Stimulated activated CD4-positive, alpha-beta T cell treated with anti-CD3 and anti-CD28 coated beads, Interleukin-12 subunit alpha, Interleukin-12 subunit beta, amount 100 ng/mL, for 48 hours (primary cell): ENCODE measurements at places on chromosomes 3 and 15.

DNA sequence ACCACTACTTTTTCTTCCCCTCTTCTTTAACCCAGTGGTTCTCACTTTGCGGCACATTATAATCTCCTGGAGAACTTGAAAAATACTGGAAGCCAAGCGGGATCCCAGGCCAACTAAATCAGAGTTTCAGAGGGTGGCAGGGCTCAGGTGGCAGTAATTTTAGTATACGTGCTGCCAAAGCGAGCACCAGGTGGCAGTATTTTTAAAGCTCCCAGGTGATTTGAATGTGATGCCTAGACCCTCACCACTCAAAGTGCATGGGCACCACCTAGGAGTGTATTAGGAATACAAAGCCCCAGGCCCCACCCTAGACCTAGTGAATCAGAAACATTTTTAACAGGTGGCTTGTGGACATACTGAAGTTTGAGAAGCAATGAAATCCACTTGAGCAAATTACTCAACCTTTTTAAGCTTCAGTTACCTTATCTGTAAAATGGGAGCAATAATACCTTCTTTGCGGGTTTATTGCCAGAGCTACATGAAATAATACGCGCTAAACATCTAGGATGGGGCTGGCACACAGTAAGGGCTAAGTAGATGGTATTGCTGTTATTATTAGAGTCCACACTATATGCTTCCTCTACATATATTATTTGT is 8.3 kb downstream of the B3GALNT1 start:
- DNase-seq = no peak

GRCh38 chr3:36832406-36832805 is 68.1 kb upstream of the DCLK3 start:
- no peak for DNase-seq

GRCh38 chr15:66882251-66883020 is 180.4 kb downstream of the SMAD6 start:
- no peak for DNase-seq

- no peak for DNase-seq
Observed at GRCh38 chr3:62415312-62415801, 42.0 kb upstream of the FEZF2 start.

DNA sequence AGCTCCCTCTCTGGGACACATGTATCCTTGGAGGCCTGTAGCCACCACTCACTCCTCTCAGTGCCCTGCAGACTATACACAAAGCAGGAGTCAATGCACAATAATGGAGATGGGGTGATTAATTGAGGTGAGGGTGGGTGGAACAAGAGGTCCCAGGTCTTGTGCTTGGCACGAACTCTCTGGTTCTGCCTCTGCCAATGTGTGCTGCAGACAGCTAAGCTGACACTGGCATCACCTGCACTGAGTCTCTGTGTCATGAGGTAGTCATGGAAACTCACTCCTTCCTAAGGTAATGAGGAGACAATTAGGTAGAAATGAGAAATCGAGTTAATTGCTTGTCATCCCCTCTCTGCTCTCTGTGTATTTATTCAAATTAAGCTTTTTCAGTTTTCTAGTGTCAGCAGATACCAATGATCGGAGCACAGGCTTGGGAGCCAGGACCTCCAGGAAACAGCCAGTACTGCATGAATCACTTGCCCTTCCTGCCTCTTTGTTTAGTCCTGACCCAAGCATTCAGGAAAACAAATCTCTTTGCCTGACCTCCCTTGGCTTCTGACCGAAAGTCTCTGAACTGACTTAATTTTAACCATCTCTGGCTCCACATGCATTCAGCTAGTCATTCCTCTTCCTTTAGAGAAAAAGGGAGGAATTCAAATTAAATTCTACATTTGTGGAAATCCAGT is 56.7 kb downstream of the DRD3 start:
- no peak for DNase-seq

- no peak for DNase-seq
Observed at GRCh38 chr15:65254758-65255157, 31.9 kb downstream of the PARP16 start.

DNA sequence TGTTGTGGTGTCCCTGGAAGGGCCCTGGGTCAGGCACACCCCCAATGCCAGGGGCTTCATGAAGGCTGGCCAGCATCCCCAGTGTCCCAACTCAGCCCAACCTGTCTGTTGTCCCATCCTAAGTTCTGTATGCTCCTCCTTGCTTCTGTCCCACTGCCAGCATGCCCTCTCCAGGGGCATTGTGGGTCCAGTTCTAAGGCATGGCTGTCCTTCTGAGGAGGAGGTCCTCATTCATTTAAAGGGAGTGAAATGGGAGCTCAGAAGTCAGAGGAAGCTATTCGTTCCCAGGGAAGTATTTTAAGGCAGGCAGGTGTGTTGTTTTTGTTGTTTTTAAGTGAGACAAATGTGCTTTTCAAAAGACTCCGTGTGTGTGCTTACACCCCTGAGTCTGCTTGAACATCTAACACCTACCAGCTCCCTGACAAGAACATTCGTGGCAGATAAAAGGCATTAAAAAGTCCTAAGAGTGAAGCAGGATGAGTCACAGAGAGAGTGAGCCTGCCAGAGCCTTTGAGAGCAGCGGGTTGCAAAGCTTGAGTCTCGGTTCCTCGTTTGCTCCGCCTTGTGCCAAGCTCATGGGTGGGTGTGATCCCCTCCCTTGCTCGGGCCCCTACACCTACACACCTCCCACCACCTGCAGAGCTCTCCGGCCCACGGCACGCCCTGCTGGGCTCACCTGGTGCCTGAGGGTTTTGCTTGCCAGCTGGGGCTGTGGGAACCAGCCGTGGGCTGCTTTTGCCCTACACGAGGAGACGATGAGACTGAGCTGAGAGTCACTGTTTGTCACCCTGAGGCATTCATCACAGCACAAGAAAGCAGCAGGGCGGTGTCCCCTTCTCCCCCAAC is 183.4 kb upstream of the TOPAZ1 start:
- peak; percentile 5 for DNase-seq

DNA sequence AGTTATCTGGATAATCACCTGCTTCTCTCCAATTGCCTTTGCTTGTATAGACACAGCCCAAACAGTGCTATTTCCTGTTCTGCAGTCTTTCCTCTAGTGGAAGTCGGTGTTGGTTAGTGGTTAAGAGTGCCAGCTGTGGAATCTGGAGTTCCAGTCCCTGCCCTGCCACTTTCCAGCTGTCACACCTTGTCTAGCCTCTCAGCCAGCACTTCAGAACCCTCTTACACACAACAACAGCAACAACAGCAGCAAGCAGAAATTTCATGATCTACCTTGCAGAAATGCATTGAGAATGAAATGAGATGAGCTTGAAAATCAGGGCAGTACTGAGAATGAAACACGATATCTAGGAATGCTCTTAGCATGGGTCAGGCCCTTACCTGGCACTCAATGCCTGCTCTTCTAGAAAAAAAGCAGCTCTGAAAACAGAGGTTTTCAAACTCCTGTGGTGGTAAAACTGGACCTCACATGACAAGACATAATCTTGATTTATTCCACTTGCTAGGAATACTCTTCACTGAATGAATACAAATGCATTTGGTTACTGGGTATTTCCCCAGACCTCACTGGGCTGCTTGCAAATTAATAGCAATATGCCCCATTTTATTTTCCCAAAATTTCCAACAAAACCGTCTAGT is 3.3 kb upstream of the WNT5A start:
- DNase-seq = no peak

DNA sequence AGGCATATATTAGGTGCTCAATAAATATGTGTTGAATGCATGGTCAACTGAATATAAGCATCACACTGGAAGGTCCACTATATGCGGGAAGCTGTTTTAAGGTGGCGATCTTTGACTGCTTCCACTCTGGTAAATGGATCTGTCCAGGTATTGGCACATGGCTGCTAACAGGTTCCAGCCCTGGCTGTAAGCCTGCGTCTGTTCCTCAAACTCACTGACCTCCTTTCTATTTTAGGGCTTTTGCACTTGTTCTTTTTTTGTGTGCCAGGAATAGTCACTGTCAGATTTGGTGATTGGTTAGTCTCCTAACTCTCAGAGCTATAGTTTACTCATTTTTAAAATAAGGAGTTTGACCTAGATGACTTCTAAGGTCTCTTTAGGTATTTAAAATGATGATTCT is 46.2 kb downstream of the ADAMTSL3 start:
- DNase-seq = no peak

- DNase-seq = no peak
Observed at GRCh38 chr3:99248130-99248529, 346.6 kb upstream of the DCBLD2 start.

- no peak for DNase-seq
Observed at GRCh38 chr3:116618138-116618537, 91.4 kb upstream of the TUSC7 start.

- no peak for DNase-seq
Observed at GRCh38 chr3:13740795-13741194, 139.1 kb downstream of the WNT7A start.

DNA sequence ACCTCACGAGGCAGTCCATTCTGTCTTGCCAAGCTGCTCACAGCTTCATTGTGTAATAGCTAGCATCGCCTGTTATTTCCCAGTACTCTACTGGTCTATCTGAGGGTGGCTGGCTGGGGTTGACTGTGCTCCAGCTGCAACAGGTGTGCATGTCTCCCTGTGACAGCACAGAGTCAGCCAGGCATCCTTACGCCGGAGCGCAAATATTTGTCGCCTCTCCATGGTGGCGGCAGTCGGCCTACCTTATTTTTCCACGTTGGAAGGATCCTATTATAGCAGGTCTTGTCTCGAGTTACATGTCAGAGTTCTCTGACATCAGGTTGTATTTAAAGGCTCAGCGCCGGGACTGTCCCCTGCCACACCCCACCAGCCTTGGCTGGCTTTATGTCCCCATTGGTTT is 307.1 kb downstream of the TLE3 start:
- DNase-seq = no peak

- DNase-seq = no peak
Observed at GRCh38 chr3:124818398-124819091, 68.6 kb downstream of the ITGB5 start.

DNA sequence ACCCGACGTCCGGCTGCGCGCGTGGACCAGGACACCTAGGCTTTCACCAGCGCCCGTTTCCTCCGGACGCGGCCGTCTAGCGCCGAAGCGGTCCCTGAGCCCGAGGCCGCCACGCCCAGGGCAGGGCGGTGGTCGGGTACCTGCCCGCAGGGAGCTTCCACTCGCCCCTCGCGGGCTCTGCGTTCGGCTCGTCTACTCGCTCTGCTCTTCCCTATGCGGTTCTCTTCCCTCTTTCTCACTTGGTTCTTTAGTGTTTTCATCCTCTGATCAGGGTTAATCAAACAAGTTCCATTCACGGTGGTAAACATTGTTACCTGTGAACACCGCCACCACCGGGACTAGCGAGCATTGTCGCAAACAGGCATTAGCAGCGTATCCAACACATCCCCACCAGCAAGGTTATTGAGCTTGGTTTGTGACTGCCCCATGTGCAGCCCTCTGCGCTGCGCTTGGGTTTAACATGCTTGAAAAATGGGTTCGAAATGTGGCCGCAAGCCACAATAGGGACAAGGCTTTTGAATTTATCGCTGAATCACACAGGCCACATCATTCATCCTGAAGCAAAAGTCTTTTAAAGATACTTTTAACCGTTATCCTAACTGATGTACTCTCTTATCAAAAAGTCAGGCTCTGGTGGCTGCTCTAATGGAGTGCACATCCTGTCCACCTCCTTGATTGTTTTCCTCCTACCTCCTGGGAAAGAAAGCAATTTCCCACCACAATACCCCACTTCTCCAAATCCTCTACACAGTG is 843 bp upstream of the CD47 start:
- peak; percentile 26 for DNase-seq

GRCh38 chr15:22952796-22953579 is 27.2 kb downstream of the CYFIP1 start:
- DNase-seq = no peak

DNA sequence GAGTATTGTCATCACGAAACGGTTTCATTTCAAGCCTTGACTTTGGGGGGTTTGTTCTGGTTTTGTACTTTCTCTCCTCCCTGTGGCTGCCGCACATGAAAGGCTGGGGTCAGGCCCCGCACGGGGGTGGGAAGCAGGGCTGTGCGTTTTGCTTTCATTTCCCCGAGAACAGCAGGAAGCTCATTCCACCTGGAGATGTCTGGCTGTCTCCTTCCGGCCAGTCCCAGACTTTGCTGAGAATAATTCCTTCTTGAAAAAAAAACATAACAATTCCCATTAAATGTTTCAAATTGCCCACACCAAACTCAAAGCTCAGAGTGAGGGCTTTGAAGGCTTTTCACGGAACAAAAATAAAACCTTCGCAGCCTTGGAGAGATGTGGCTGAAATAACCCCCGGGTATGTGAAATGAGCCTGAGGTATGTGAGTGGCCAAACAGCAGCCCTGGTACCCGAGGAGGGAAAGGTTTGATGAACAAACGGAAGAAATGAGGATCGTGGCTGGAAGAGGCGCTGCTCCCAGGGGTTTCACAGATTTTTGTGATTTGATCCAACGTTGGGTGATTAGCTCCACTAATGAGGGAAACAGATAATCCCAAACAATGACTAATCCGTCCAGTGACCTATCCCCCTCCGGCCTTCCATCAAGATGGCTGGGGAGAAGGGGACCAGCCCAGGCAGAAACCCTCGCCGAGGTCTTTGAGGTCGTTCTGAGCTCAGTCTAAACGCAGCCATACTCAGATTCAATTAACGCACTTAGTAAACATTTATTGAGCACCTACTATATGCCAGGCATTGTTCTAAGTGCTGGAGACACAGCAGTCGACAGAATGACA is 126.9 kb upstream of the MEF2A start:
- DNase-seq = no peak

DNA sequence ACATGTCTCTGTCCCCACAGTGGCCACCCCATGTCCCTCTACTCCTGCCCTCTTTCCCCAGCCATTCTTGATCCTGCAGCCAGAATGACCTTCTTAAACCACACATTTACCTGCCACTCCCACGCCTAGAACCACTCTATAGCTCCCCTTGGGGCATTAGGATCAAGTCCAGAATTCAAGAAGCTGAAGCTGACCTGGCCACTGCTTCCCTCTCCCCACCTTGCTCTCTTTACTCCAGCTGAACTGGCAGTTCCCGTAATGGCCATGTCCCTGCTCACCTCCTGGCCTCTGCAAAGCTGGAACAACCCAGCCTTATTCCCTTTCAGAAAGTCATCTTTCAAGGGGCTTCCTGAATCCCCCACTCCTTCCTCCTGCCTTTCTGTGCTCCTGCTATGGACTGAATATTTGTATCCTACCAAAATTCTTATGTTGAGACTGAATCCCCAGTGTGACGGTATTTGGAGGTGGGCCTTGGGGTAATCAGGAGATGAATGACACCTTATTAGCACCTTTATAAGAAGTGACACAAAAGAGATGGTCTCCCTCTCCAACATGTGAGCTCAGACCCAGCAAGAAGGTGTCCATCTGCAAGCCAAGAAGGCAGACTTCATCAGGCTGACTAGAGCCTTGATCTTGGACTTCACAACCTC is 3.8 kb downstream of the CSRNP1 start:
- no peak for DNase-seq

GRCh38 chr15:100596792-100597191 is 5.2 kb downstream of the LINS1 start:
- peak; percentile 94 for DNase-seq
